Upper lobe of left lung (tissue), 6 donors: ENCODE measurements at places on chromosomes 6 and 20.

DNA sequence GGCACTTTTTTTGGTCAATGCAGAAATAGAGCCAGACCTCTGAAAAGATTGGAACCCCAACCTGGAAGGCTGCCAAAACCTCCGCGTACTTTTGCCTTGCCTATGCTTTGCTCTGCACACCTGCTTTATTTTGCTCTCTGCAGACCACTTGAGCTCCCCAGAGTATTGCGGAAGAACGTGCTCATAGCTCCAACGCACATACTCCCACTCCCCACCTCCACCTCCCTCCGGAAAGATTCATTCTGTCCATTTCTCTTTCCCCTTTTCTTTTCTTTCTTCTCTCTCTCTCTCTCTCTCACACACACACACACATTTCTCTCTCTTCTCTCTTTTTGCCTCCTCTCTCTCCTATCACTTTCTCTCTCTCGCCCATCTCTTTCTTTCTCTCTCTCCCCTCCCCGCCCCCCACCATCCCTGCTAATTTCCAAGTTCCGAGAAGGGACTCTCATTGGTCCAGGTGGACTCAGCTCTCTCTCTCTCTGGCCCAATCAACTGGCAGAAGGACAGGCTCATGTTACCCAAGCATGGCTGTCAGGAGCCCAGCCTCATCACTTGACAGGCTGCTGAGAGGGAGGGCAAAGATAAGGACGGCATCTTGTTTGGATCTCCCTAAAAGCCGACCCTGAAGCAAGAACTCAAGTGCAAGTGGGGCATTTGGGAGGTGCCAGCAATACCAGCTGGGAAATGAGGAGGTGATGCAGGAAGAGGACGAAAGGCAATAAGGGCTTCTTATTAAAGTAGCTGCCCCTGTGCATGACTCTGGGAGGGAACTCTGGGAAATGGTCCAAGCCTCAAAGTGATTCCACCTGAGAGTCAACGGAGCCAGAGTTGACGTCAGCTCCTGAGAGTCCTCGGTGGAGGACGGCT, 246.1 kb downstream of the LY86 start:
- DNase-seq: no peak

DNA sequence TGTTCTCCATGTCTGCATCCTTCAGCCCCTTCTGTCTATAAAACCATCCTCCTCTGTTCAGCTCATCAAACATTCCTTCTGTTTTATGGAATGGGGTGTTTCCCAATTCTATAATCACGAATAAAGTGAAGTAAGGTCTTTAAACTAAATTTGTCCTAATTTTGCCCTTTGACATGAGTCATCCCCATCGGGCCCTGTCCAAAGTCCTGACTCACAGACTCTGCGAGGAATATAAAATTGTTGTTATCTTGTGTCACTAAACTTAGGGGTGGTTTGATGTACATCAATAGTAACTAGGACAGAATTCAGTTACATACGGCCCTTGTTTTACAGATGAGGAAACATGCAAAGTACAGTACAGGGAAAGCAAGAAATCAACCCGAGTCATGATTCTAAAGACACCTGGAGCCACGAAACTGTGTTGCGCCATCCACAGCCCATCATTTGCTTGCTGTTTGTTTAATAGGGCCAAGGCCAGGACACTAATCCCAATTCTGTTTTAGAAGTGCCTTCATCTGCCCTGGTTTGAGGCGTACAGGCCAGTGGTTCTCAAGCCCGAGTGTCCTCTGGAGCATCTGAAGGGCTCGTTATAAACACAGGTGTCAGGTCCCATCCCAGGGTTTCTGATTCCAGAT, 2.8 kb downstream of the ACSS1 start:
- DNase-seq: peak; percentile 17

GRCh38 chr6:145031001-145031400, 704.3 kb downstream of the EPM2A start:
- DNase-seq: no peak

GRCh38 chr6:124008000-124008987, 204.6 kb downstream of the NKAIN2 start:
- no peak for DNase-seq

- no peak for DNase-seq
Measured at GRCh38 chr20:16621435-16622141, 48.3 kb upstream of the KIF16B start.

DNA sequence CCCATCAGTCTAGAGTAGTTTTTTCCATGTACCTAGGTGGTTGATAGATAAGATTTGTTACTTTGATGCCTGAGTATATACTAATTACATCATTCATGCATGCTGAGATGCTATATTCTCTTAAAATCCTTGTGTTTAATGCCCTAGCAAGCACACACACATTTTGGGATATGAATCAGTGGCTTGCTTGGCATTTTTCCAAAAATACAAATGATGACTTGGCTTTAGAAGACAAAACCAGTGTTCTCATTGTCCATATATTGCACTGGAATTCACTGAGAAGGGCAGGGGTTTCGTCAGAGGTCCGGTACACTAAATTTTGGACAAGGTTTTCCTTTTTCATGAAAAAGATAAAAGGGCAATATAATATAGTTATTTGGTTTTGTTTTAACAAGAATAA, 24.9 kb downstream of the GTPBP2 start:
- no peak for DNase-seq

GRCh38 chr20:43536817-43537440, 21.9 kb upstream of the SGK2 start:
- DNase-seq: no peak

- DNase-seq: no peak
Measured at GRCh38 chr20:56835829-56836550, 206.9 kb downstream of the TFAP2C start.
